ENCODE measurements at places on chromosomes 12 and 14.

- no peak for DNase-seq
Observed at GRCh38 chr14:93676416-93676958, 111.8 kb downstream of the PRIMA1 start.

- no peak for DNase-seq
Observed at GRCh38 chr12:12734054-12734453, 16.9 kb downstream of the CDKN1B start.

GRCh38 chr12:119208626-119209061, 29.9 kb downstream of the HSPB8 start:
- DNase-seq = peak; percentile 8

GRCh38 chr14:23306412-23307145, at the start of gene BCL2L2:
TSS of gene BCL2L2 (plus strand) at chr14:23306833. CDS start at chr14:23307768, 935 bp downstream.
- DNase-seq = peak; percentile 89

DNA sequence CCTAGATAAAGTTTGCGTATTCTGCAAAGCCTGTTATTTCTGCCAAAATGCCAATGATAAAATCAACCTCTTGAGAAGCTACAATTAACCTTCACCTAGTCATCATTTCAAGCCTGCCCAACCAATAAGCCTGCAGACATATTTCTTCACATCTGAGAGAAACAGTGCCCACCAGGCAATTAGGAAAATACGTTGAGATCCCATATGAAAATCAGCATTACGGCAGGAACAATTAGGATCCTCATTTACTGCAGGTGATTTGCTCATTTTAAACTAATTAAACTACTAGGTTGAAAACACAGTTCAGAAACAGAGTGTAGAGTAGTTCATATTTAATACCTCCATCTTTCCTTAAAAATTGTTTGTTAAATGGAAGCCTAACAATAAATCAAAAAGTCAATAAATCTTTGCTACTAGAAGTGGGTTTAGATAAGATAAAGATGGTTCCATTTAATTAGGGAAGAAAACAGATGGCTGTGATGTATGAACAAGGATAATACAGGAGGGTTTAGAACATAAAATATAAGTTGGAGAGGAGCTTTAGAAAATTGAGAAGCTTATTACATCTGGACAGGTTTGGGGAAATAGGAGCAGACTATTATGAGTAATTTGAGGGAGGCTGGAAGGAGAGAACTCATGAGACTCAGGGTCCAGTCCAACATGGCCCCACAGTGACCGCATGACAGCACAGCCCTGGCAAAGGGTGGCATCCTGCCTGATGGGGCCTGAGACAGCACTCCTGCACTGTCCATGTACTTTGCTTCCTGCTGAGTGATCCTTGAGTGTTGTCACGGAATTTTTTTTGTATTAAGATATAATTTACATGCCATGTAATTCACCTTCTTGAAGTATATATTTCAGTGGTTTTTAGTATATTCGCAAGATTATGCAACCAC, 26.9 kb upstream of the PYGL start:
- DNase-seq = no peak

GRCh38 chr14:106875503-106875902, 1349.1 kb downstream of the TMEM121 start:
- DNase-seq = no peak

All from RKO (cell line).